ENCODE measurements at places on chromosomes 3 and 15.
A peak's percentile ranks its signal among the peaks of the same experiment; 100 is the strongest.

GRCh38 chr15:67188551-67189218, 65.8 kb downstream of the AAGAB start:
- DNase-seq = no peak

GRCh38 chr3:124802702-124803101, 72.5 kb downstream of the UMPS start:
- no peak for DNase-seq

- DNase-seq = no peak
Observed at GRCh38 chr15:66193066-66193465, 60.5 kb downstream of the MEGF11 start.

DNA sequence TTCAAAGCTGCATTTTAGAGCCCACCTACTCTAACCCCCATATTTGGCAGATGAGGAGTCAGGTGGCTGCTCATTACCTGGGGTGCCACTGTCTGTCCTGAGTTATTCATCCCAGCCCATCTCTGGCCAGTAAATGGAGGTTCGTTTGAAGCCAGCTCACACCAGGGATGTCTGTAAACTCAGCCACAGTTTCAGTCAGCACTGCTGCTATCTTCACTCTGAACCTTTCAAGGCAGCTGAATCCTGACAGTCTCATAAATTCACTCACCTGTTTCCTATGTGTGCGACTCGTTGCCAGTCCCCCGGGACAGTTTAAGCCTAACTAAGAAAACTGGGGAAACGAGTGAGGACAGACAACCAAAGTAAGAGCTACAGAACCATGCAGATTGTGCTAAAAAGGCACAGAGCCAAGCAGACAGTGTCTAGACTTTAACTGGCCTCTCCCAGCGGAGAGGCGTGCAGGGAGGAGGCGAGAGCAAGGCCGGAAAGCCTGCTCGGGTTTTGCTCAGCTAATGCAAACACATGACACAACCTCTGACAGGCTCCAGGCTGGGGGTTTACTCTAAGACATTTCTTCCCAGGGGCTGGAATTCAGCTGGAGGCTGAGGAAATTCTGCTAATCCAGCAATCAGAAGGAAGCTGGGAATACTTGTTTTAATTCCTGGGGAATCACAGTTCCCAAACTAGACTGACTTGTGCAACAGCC, 12.0 kb downstream of the FSTL1 start:
- no peak for DNase-seq

- DNase-seq = no peak
Observed at GRCh38 chr15:101407439-101407838, 82.1 kb downstream of the PCSK6 start.

DNA sequence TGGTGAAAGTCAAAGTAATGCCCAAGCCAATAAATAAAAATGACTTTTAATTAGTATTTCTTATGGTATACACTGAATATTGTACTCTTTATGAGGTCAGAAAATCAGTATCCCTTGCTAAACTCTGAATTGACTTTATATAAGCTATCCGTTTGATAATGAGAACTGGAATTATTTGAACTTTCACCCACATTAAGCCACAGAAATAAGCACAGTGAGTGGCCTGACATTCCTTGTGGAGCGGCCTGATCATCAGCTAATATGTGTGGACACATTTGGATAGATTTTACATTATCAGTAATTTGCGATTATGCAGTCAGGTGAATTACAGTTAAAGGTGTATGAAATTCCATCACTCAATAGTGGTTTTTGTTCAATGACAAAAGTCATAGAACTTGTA, 136.0 kb upstream of the CBLB start:
- DNase-seq = no peak

DNA sequence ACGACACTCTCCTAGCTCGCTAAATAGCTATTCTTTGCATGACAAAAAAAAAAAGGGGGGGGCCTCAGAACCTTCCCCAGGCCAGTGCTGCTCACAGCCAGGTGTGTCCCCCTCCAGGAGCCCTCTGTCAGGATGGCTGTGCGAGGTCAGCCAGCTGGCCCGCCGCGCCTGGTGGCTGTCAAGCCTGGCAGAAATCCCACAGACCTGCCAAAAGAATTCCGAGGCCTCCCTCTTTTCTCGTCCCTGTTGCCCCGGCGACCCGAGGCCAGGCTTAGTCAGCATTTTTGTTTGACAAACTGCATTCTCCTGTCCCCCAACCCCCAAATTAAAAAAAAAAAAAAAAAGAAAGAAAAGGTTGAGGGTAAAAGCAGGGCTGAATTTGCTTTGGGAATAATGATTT, 61.9 kb downstream of the TM4SF4 start:
- DNase-seq = no peak

GRCh38 chr3:188697127-188697526, 474.6 kb upstream of the TPRG1 start:
- DNase-seq = no peak

- DNase-seq = no peak
Observed at GRCh38 chr3:48544141-48544540, 12.5 kb downstream of the PFKFB4 start.

GRCh38 chr3:32596909-32597369, 26.3 kb upstream of the DYNC1LI1 start:
- no peak for DNase-seq

DNA sequence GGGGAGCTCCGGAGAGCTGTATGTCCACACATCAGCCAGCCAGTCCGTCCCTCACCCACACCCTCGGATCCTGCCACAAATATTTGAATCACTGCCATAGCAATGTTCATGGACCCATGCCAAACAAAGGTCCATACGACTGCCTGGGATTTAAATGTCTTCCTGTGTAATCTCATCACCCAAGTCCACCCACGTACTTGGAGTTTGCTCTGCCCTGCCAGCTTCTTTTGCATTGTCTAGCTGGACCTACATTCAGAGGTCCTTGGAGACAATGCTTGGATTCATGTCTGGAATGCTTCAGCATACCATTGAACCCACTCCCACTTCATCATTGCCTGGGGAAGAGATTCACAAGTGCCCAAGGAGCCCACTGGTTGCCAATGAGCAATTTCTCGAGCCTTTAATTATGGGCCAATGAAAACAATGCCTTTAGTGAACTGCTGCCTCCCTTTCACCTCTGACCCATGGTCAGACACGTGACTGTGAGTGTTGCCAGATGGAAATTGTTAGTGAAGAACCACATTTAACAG, 90.4 kb upstream of the PHLDB2 start:
- DNase-seq = no peak

DNA sequence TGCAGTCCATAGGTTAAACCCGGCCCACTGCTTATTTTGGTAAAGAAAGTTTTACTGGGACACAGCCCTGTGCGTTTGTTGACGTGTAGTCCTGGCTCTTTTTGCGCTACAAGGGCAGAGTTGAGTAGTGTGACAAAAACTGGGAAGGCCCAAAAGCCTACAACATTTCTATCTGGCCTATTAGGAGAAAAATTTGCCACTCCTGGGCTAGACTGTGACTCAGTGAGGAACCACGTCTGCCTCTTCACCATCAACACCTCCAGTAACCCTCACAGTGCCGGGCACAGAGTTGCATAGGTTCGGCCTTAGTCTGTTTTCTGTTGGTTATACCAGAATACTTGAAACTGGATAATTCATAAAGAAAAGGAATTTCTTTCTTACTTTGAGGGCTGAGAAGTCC, 110.3 kb downstream of the TOP2B start:
- no peak for DNase-seq

DNA sequence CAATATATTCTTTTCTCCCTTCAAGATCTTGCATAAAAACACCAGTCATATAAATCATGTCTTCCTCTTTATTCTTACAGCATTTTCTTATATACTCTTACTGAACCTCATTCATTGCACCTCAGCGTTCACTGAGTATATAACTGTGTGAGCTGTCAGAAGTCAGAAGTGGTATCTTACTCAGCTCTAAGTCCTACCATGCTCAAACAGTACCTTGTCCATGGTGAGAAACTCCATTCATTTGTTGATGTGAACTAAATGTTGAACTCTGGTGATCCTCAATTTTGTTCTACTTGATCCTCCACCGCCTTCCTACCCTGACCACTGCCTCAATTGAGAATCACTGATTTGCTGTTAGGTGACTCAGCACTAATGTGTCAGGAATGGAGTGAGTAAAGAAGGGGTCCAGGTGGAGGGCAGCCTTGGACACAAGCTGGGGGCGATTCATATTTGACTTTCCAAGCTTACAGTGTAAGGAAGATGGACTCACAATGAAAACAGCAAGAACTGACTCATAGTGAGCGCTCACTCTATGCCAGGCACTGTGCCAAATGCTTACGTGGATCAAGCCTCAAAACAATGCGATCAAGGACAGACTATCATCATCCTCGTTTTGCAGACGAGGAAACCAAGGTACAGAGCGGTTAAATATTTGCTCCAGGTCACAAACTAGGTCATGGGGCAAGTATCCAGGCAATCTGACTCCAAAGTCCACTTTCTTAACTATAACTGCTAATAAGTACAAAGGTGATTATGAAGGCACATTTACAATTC, 13.5 kb upstream of the ZFYVE19 start:
- peak; percentile 35 for DNase-seq

DNA sequence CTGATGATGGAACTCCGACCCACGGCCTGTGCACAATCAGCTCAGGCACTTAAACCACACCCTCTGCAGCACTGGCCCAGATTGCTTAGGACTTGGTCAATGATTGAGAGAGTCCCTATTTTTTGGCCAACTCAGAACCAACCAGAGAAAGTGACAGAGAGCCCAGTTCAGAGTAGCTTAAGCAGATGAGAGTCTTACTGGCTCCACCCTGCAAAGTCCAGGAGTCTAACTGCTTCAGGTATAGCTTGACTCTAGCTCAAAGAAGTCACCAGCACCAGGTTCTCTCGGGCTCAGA, 20.1 kb downstream of the SLC6A20 start:
- DNase-seq = no peak

DNA sequence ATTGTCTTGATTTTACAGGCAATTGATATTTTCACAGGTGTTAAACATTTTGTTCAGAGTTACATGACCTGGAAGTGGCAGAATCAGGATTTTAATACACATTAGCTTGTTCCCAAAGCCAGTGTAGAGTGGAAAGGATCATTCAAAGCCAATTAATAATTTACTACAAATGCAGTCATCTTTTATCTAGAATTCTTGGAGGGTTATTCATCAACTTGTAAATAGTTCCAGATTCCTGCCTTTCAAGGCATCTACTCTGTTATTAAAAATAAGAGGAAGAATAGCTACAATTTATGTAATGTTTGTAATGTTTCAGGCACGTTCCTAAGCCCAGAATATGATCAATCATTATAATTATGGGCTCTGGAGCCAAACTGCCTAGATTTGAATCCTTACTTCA, 358.5 kb downstream of the ZNF385D start:
- DNase-seq = no peak

DNA sequence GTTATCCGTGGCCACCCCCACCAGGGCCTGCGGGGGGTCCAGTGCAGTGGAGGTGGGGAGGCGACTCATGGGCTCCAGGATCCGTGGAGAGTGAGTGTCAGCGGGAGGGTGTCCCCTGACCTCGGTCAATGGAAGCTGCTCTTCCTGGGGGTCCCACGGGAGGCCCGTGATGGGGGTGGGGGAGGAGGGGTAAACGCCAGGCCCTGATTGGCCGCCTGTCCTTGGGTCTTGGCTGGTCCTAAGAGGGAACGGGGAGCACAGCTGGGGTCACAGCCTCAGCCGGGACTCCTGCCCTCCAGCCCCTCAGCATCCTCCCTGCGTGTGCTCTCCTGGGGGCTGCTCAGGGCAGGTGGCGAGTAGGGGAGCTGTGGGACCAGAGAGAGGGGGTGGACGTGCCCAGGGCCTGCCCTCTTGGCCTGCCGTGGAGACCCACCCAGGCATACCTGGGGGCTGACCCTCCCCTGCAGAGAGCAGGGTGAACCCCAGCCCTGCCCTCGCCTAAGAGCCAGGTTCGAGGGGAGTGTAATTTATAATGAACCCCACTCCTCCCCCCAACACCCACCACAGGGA, 184.6 kb downstream of the GOLGA6L6 start:
- DNase-seq = no peak

- no peak for DNase-seq
Observed at GRCh38 chr15:38103564-38103963, 149.1 kb upstream of the SPRED1 start.

DNA sequence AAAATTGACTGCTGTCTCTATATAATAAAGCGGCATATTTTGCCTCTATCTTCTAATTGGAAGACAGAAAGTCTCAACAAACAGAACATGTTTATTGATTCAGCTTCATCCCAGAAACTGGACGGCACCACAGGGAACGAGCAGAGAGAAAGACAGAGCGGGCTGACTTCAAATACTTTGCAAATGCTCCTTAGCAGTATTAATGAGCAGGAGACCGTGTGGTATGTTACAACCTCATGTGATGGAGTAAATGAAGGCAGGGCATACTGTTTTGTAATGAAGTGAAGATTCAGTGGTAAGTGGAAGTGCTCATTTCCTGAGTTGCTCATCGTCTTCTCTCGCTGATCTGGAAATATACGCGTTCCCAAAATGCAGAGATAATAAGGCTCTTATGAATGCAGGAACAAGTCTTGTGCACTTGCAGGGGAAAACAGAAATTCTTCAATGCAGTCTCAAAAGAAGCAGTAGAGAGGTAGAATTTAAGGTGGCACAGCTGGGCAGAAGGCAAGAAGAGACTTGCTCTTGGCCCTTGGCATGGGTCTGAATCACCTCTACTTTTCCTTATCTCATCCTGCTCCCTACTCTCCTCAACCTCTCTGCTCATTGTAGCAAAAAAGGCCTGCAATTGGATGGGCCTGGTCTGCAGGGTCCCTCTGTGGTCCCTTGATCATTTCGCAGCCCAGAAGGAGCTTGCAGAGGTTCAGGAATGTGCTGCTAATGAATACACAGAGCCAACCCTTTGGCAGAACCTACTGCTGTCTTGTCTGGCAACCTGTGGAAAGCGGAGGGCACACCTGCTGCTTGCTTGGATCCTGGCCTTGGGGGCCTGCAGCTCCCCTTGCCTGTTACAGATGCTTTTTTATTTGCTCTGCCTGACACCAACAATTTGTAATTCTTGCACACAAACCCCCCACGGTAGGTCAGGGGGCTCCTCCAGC, 604.9 kb upstream of the CFAP20DC start:
- no peak for DNase-seq

DNA sequence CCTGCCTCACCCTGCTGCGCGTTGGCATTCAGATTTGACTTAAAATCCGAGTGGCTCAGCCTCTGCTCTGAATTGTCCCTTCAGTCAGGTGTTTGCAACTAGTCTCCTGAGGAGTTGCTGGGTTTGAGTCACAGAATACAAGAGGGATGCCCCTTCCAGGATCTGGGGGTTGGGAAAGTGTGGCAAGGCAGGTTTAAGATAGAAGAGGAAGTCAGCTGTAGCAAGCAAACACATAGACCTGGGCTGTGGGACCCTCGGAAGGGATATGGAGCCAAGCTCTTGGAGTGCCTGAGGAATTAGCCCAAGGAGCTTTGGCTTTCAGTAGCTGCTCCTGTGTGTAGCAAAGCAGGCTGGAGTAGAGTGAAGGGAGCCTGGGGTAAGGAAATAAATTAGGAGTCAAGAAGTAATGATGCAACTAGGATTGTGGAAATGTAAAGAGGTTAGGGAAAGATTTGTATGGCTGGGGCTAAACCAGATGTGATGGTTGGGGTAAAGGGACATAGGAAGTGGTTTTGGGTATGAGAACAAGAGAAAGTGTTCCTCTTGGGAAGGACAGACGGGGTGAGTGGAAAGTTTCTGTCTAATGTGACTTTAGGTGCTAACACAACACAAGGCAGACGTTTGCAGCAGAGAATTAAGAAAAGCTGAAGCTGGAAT, 41.2 kb downstream of the RAB7A start:
- DNase-seq = no peak
